Progenitor cell of endocrine pancreas (in vitro differentiated cells): ENCODE measurements at places on chromosomes 3 and 15.
A peak's percentile ranks its signal among the peaks of the same experiment; 100 is the strongest.

- DNase-seq: no peak
These were observed 4.7 kb upstream of the FEM1B start for GRCh38 chr15:68272721-68273271.

GRCh38 chr3:50154840-50155490, at the start of gene SEMA3F:
Gene SEMA3F, plus strand, starts transcription at chr3:50155324. Its CDS starts 4,299 bp downstream, at chr3:50159623.
- DNase-seq: peak; percentile 70

- no peak for DNase-seq
These were observed 12.6 kb downstream of the HAPLN3 start for GRCh38 chr15:88882785-88883184.

DNA sequence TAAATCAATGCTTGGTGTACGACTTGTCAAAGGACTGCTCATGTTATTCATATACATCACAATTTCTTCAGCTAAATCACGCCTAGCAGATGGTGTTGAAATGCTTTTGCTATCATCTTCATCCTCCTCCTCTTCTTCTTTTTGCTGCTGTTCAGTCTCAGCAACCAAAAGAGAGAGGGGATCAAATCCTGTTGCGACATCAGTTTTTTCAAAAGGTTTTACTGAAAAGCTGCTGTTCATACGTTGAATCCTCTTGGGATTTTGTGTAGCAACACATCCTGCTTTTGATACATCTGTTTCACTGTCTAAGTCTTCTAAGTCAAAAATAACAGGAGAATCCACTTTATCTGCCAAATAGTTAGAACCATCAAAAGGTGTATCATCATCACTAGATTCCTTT, 69.0 kb downstream of the SLC24A1 start:
- no peak for DNase-seq

DNA sequence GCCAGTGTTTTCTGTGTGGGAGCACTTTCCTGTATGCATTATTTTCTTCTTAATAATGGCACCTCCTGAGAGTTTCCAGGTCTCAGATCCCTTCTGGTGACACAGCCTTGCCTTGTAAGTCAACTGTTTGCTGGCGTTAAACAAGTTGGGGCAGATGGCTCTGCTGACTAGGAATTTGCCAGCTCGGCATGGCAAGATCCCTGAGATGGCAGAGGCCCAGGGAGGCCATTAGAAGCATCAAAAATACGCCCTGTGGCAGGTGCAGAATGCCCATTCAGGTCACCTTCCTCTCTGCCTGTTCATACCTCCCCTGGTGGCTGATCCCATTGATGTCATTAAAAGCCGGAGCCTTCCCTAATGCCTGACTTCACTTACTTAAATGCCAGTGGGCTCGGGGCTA, 320.9 kb upstream of the CTDSPL start:
- DNase-seq: no peak

- DNase-seq: no peak
These were observed 5.5 kb downstream of the ADGRG7 start for GRCh38 chr3:100614941-100615340.

- DNase-seq: no peak
These were observed 300.0 kb upstream of the CTNNB1 start for GRCh38 chr3:40899286-40899712.

- DNase-seq: no peak
These were observed 18.7 kb downstream of the P2RY14 start for GRCh38 chr3:151259664-151260063.

DNA sequence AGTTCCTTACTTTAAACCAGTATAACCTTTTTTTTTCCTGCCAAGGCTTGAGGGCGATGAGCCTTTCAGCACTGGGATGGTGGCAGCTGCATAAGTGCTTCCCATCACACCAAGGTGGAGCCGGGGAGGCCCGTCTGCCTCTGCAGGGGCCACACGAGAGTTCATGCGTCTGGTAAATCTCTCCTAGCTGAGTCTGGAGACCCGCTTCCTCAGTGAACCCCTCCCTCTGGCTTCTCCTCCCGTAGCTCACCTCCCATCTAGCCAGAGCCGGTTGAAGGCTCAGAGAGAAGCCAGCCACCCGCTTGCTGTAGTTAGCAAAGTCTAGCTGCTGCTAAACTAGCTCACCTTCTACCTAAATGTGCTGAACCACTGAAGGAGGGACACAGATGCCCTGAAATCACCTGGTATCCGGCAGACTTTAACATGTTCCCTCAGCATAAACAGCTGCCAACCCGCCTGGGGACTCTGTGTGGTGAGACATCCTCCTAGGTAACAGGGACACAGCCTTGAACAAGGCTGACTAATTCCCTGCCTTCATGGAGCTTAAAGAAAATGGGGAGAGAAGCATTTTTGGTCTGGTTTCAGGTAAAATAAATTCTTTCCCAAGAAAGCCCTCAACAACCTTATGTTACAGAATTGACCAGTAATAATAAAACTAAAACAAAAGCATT, 42.9 kb downstream of the RLBP1 start:
- DNase-seq: no peak

GRCh38 chr3:64945171-64945729, 257.4 kb upstream of the ADAMTS9 start:
- DNase-seq: no peak

GRCh38 chr3:4474683-4475490, 7.8 kb upstream of the SUMF1 start:
- DNase-seq: no peak

- no peak for DNase-seq
These were observed 9.6 kb upstream of the SLCO2A1 start for GRCh38 chr3:134039161-134039862.

- no peak for DNase-seq
These were observed 747.4 kb upstream of the NECTIN3 start for GRCh38 chr3:110324171-110324705.

DNA sequence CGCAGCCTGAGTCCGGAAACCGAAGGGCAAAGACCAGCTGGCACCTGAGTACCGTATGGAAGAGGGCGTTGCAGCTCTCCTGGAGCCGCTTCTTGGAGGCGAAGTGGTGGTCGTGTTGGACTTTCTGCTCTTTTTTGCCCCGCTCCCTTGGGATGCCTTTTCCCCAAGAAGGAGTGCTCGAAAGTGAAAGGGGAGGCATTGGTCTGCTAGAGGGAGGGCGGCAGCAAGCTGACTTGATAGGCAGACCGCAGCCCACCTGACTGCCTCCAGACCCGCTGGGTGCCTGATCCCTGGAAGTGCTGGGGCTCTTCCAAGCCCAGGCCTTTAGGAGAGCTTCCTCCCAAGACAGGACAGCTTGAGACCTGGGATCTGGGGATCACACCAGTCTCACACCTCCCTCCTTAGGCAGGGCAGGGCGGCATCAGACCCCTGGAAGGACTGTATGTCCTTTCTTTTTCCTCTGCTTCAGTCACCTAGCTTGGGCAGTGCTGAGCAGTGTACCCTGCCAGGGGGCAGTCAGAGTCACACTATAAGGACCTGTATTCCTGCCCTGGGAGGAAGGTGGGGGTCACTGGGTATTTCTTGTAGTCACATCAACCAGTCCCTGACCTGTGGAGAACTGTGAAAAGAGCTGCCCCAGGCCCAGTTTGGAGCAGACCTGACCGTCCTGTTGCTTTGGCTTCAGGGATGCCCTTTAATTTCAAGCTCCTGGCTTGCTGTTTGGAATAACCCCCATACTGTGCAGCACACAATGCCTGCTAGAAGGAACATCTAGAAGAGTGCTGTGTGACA, 2.1 kb downstream of the ACVR2B start:
- no peak for DNase-seq

GRCh38 chr3:155244216-155244615, 49.3 kb downstream of the STRIT1 start:
- no peak for DNase-seq

- DNase-seq: no peak
These were observed 34.7 kb upstream of the SH3BP5 start for GRCh38 chr3:15367059-15367458.

DNA sequence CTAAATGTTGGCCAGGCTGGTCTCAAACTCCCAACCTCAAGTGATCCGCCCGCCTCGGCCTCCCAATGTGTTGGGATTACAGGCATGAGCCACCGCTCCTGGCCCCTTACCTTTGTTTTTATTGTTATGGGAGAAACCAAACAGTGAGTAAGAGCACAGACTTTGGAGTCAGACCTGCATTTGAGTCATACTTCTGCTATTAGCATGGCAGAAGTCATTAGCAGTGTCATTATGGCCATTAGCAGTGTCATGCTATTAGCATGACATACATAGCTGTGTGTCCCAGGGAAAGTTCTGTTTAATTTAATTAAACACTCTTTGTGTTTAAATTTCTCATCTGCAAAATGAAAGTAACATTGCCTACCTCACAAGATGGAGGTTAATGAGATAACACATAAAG, 54.8 kb downstream of the SQOR start:
- DNase-seq: no peak
